NCI-H2171 treated with DMSO at 0.1 percent for 48 hours (cell line): ENCODE measurements at places on chromosomes 3 and 15.

- peak; percentile 57 for DNase-seq
These were observed 756.6 kb upstream of the ARPP21 start for GRCh38 chr3:34882764-34883163.

DNA sequence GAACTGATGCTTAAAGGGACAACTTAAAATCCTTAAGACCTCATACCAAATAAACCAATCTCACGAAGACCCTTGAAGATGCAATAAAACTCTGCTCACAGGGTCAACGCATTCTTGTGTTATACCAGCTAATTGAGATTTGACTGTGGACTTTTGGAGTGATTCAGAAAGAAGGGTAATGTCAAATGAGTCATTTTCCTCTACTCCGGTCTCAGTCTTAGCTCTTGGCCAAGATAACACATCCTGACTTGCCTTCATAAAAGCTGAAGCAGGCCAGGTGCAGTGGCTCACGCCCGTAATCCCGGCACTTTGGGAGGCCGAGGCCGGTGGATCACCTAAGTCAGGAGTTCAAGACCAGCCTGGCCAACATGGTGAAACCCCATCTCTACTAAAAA lies 3.8 kb downstream of the PKM start:
- DNase-seq, result no peak

DNA sequence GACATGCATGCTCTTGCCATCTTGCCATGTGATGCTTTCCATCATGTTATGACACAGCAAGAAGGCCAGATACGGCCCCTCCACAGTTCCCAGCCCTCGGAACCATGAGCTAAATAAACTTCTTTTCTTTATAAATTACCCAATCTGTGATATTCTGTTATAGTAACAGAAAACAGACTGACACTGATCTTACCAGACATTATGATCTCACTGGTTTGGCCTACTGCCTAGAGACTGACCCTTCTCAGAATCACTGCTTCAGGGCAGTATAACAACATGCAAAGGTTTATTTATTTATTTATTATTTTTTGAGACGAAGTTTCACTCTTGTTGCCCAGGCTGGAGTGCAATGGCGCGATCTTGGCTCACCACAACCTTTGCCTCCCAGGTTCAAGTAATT lies 14.0 kb downstream of the ZNF619 start:
- DNase-seq, result no peak

GRCh38 chr3:46876313-46877300 lies 914 bp upstream of the PTH1R start:
- no peak for DNase-seq

- no peak for DNase-seq
These were observed 16.9 kb upstream of the RHCG start for GRCh38 chr15:89513284-89513683.

DNA sequence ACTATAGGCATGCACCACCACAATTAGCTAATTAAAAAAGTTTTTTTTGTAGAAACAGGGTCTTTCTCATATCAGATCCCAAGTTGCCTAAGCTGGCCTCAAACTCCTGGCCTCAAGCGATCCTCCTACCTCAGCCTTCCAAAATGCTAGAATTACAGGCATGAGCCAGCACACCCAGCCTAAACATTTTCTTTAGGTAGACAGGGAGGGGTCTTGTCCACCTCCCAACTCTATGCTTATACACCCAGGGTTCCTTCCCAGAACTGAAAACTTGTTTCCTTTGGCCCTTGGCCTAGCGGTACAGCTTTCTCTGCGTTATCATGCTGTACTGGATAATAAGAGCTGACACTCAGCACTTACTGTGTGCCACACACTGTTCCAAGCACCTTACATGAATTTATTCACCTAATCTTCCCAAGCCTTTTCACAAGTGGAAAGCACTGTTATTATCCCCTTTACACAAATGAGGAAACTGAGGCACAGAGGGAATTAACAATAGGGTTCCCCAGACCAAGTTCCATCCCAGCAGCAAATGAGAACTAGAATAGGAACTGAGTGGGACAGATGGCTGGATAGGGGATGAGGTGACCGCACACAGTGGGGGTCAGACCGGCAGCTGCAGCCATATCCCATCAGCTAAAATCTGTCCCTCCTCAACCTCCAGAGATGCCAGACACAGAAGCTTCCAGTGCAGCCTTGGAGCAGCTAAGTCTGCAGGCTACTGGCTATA lies 150.8 kb downstream of the MEGF11 start:
- no peak for DNase-seq

- no peak for DNase-seq
These were observed 117.0 kb downstream of the SATB1 start for GRCh38 chr3:18308096-18308650.

DNA sequence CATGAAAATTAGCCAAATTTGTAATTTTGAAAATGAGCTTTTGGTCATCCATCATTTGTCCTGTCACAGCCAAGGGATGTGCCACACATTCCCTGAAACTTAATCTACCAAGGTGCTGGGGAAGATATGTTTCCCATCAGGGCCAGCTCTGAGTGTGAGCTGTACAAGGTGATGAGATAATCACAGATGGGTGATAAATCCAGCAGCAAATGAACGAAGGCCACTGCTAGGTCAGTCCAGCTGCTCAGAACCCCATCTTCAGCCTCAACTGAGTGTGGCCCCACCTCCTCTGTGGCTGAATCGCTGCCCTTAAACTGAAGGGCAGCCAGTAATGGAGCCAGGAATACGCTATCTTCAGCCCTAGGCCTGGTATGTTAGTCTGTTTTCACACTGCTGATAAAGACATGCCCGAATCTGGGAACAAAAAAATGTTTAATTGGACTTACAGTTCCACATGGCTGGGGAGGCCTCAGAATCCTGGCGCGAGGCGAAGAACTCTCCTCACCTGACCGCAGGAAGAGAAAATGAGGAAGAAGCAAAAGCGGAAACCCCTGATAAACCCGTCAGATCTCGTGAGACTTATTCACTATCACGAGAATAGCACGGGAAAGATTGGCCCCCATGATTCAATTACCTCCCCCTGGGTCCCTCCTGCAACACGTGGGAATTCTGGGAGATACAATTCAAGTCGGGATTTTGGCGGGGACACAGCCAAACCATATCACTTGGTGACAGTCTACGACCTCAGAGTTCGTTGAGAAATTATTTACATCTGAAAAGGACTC lies 553.0 kb downstream of the NTRK3 start:
- no peak for DNase-seq

DNA sequence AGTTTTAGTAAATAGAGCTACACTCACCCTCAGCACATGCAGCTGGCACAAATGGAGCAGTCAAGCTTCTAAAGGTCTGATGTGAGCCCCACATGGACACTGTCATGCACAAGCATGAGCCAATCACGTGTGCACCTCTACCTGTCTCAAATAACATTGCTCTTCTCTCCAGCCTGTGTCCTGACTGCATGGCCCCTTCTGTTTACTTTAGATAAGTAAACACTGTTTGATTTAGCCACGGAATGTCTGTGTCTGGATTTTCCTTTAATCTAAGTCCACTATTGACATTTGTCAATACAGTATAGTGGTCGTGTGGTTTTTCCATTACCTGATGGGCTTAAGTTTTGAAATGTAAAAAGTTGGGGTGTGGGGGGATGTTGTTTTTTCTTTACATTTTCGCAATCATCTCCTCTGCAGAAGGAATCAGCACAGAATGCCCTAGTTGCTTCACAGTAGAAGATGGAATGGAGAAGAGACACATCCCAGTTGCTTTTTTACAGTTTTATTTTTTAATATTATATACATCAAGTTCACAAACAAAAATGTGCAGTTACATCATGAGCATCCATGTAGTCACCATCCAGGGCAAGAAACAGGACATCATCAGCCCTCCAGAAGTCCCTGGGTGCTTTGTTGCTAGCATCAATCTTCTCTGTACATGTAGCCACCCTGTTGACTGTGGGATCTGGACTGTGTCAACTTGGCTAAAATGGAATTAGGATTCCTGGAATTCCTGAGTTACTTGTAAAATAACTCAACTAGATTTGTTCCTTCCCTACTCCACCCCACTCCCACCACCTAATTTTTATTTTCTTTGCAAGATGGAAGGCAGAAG lies 146.1 kb downstream of the UACA start:
- DNase-seq, result peak; percentile 41

- no peak for DNase-seq
These were observed 6.6 kb upstream of the TTLL3 start for GRCh38 chr3:9803494-9803893.

DNA sequence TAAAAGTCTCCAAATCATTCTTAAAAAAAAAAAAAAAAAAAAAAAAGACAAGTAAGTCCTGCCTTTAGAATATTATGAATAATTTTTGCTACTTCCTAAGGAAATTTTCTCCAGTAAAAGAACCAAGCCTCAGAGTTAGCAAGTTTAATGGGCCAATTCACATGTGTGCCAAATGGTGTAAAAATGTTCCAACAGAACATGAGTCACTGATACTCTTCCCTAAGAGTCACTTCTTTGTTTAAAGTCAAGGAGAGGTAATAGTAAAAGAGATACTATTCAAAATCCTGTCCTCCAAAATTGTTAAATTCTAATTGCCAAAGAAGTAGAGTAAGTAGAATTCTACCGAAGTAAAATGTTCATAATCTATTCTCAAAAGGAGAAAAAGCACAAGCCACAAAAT lies 17.7 kb upstream of the CPA3 start:
- no peak for DNase-seq

DNA sequence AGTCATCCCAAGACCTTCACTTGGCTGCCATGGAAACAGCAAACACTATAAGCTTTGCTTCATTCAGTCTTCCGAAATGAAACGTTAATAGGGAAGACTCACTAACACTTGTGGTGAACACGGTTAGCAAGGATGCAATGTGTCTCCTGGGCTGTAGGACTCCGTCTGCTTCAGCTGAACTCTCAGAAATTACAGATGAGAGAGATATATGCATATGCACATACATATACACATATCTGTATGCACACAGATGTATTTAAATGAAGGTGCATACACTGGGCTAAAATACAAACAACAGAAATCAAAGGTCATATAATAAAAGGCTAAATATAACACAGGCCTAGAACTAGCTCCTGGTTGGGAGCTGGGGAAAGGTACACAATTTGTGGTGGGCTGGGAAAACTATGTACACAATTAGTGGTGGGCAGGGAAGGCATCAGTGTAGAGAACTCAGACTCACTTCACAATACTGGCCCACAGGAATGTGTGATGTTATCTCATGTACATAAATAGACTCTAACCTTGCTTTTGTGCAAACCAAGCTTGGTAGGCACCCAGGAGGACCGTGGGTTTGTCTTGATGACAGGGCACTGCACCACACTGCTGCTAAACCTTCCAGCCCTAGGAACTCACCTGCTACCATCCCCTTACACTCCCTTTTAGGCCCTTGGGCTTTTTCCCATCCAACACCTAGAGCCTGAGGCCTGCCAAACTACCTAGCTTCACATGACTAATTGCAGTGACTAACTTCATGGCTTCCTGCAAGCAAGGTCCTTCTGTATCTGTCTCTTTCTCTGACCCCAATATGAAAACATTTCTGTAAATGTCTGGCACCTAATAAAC lies 873.1 kb downstream of the NSUN3 start:
- DNase-seq, result no peak

DNA sequence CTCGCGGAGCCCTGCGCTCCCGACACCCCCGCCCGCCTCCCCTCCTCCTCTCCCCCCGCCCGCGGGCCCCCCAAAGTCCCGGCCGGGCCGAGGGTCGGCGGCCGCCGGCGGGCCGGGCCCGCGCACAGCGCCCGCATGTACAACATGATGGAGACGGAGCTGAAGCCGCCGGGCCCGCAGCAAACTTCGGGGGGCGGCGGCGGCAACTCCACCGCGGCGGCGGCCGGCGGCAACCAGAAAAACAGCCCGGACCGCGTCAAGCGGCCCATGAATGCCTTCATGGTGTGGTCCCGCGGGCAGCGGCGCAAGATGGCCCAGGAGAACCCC lies 464 bp downstream of the SOX2 start:
- no peak for DNase-seq

- DNase-seq, result no peak
These were observed 289.8 kb downstream of the ARPP21 start for GRCh38 chr3:35929158-35929557.

DNA sequence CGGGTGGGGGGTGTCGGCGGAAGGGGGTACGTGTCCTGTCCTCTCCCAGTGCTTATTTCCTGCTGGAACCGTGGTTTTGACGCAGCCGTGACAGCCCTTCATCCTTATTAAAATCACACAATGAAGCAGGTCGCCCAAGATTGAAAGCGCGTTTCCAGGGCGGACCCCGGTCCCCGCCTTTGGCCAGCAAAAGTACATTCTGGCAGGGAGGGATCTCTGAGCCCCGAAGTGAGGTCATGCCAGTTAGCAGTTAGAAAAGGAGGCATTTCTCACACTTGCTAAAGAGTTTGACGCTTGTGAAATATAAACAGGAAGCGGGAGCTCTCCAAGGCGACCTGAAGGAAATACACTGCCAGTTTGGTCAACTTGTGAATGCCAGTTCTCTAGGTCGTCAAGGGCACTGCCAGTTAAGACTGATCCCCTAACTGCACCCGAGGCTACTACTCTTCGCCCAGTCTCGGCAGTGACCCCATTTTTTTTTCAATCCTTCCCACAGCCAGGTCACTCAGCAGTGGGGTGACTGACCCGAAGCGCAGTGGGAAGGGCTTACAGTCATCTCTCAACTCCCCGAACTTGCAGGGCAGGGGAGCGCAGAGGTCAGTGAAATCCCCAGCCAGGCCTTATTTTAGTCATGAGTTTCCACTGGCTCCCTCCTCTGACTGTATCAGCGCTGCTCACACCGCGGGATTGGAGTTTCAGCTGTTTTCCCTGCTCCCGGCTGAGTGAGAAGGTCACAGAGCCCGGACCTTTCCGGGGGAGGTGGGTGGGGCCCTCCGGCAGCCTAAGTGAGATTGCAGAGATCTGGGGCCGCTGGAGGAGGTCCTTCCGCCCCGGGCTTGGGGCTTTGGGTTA lies 2.0 kb upstream of the BHLHE40 start:
- no peak for DNase-seq

- DNase-seq, result peak; percentile 52
These were observed 31.5 kb downstream of the ESYT3 start for GRCh38 chr3:138465925-138466324.

- DNase-seq, result peak; percentile 4
These were observed 10.0 kb downstream of the BHLHE40 start for GRCh38 chr3:4988983-4989834.

DNA sequence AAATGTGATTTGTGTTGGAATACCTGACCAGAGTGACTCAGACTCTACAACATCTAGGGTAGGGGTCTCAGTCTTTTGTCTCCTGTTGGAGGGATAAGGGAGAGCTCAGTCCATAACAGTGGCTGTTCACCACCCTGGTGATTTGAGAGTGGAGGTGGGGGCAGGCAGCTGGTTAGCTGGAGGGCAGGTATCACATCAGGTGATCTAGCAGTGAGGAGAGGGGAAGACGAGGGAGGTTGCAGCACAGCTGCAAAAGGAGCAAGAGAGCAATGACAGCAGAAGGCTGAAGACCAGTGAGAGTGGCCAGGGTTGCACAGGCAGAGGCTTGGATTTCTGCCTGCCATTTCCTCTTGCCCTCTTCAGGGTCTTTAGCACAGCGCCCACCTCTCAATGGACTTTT lies 38.4 kb downstream of the PLCL2 start:
- no peak for DNase-seq

DNA sequence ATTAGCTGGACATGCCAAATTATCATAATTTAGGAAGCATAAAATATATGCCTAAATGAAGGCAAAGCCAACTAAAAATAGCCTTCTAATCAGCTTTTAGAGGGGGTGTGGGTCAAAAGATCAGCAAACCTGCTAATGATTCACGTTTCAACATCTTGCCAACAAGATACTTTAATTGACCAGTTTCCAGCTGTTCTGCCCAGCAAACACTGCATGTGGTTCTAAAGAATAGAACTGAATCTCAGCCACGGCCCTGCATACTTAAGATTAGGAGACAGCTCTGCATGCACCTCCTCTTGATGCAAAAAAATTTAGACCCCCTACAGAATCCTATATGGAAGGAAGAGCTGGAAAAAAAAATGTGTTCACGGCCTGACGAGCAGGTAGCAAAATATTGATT lies 500.5 kb downstream of the TBL1XR1 start:
- DNase-seq, result no peak

- no peak for DNase-seq
These were observed 54.7 kb downstream of the FAM98B start for GRCh38 chr15:38508647-38509046.
